ENCODE measurements at places on chromosomes 12 and 14. TPM values are rescaled to one million over a fixed set of nuclear protein-coding genes. Genes with fewer than 3 reads are reported as not detected.

Gene TAS2R19
- total RNA-seq = 3.5 TPM

Gene RNASE7
- total RNA-seq = not detected

Gene PIK3C2G
- total RNA-seq = not detected

Gene GSC
- not detected for total RNA-seq

DNA sequence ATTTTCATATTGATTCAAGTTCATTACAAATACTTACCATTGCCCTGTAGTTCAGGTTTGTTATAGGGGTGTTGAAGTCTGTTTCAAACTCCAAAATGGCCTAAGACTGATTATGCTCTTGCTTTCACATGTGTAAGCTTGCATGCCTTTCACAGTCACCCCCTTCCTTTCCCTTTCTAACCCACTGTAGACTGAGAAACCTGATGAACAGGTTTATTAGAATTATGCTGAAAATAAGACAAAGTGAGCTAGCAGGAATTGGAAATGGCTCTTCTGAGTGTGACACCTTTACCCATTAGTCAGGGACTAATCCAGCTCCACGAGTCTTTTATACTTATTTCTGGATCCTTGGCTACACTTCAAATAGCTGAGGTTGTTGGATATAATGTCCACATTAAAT lies 38.9 kb downstream of the FBXO33 start:
- H3K27ac ChIP-seq = no peak overlapping the region
- H3K4me3 ChIP-seq = no peak overlapping the region
- no peak for DNase-seq
- no peaks in the 10 kb centered on the region for H3K27me3 ChIP-seq
- peaks cover 17% of the 10 kb centered on the region for H3K4me1 ChIP-seq

DNA sequence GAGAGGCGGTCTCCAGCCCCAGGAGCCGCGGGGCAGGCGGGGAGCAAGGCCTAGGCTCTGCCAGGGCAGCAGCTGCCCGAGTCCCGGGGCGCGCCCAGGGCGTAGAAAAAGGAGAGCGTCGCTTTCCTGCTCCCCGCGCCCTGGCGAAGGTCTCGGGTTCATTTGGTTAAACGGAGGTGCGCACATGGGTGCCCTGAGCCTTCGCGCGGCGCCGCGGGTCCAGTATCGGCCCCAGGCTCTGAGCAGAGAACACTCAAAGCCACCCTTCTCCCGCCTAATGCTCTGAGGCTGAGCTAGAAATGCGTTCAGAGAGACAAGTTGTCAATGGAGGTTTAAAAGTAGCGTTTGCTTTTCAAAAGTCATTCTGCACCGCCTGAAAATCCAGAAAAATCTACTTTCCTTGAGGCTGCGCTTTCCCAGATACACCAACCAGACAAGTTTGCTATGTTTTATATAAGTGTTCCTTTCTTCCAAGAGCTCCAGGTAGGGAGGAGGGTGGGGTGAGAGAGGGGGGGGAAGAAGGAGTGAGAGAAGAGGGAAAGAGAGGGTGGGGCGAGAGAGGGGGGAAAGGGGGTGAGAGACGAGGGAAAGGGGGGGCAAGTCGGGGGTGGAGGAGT lies 1.5 kb downstream of the TMEM132C start:
- H3K36me3 ChIP-seq = peaks cover 2% of the 10 kb centered on the region
- H3K27me3 ChIP-seq = peaks cover 29% of the 10 kb centered on the region
- no peak overlapping the region for H3K4me3 ChIP-seq
- no peak overlapping the region for H3K27ac ChIP-seq

GRCh38 chr12:122921917-122922316 lies 26.0 kb upstream of the VPS37B start:
- no peak overlapping the region for H3K4me3 ChIP-seq
- no peaks in the 10 kb centered on the region for H3K36me3 ChIP-seq
- peaks cover 13% of the 10 kb centered on the region for H3K27me3 ChIP-seq
- DNase-seq = no peak
- H3K27ac ChIP-seq = no peak overlapping the region
- peaks cover 5% of the 10 kb centered on the region for H3K4me1 ChIP-seq

GRCh38 chr12:103589517-103589916 lies 2.4 kb downstream of the STAB2 start:
- H3K4me3 ChIP-seq = no peak overlapping the region
- H3K27me3 ChIP-seq = peaks cover 11% of the 10 kb centered on the region
- H3K4me1 ChIP-seq = no peaks in the 10 kb centered on the region
- no peak for DNase-seq

- H3K4me1 ChIP-seq = peaks cover 44% of the 10 kb centered on the region
- peaks cover 14% of the 10 kb centered on the region for H3K36me3 ChIP-seq
- peak overlapping the region; percentile 79 for H3K27ac ChIP-seq
- H3K27me3 ChIP-seq = no peaks in the 10 kb centered on the region
Observed at GRCh38 chr12:50985322-50985721, 33.0 kb downstream of the HIGD1C start.

DNA sequence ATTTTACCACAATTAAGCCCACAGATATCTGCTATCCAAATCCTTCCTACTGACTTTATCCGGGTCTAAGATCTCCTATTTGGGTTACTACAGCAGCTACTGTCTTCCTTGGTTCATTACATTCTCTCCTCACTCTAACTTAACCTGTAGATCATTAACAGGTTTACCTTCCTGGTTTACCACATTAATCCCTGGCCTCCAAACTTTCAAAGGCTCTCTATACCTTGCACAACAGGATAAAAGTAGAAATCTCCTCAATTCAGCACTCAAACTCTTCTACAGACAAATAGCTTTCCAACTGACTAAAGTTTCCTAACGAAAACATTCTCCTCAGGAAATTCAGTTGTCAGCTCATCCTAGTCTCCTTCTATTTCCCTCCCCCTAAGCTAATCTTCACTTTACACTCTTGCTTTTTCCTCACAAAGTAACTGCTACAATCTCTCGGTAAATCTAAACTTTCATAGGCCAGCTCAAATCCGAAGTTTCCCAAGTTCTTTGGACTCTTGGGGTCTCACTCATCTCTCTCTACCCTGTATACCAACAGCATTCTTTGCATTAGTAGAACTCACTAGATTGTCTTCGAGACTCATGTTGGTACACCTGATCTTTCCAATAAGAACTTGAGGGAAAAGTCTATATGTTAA lies 2.7 kb downstream of the BTBD7 start:
- H3K27ac ChIP-seq = no peak overlapping the region
- H3K4me3 ChIP-seq = peak overlapping the region; percentile 91
- H3K36me3 ChIP-seq = peaks cover 2% of the 10 kb centered on the region
- H3K27me3 ChIP-seq = no peaks in the 10 kb centered on the region

DNA sequence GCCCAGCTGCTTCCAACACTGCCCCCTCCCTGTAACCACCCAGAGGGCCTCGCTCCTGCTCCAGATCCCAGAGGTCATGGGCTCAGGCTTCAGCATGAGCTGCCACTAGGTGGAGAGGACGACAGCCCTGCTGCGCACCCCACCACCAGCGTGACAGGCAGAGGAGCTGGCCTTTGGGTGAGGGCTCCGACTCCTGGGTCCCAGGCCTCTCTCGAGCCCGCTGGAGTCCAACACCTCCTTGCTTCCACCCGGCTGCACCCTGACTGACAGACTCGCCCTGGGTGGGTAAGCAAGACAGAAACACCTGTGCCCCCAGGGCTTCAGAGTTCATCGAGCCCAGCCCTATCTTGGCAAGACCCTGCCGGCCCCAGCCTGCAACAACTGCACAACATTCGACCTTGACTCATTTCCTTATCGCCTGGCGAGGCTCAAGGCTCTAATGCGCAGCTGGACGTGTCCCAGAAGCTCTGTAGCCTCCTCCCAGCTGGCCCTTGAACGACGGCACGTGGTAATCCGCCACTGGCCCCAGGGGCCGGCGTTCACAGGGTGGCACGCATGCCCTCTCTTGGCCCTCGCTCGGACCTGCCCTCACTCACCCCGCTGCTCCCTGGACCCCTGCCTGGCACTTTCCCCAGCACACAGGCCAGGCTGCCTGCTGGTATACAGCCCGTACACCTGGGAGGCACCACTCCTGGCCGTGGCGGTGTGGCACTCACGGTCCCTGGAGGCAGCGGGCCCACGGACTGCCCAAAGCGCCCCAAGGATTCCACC lies 28.0 kb downstream of the VPS37B start:
- H3K27ac ChIP-seq = no peak overlapping the region
- H3K36me3 ChIP-seq = peaks cover 18% of the 10 kb centered on the region
- DNase-seq = no peak
- peaks cover 19% of the 10 kb centered on the region for H3K27me3 ChIP-seq

DNA sequence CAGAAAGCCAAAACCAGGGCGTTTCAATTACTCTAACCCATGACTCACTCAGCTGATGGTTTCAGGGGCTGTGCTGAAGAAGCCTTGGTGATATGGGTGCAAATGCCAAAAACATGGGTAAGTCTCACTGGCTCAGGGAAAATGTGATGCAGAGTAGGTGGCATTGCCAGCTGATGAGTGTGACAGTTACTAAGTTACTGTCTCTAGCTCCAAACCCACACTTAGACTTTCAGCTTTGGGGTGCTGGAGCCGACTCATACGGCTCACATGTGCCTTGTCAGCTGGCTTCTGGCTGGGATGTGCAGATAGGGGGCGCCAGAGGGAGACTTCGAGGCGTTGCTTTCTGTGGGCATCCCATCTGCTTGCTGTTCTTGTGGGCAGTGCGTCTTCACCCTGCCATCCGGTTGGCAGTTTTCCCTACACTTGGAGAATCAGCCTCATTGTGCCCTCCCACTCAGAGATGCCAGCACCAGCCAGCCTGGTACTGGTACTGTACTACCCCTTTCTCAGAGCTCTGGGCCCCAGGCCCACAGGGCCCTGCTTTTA lies 11.1 kb upstream of the KRT7 start:
- peaks cover 31% of the 10 kb centered on the region for H3K4me1 ChIP-seq
- H3K36me3 ChIP-seq = no peaks in the 10 kb centered on the region
- peak overlapping the region; percentile 33 for H3K4me3 ChIP-seq
- peaks cover 62% of the 10 kb centered on the region for H3K27me3 ChIP-seq
- peak; percentile 92 for DNase-seq
- no peak overlapping the region for H3K27ac ChIP-seq

GRCh38 chr12:117101953-117102799 lies 3.0 kb upstream of the TESC start:
- no peak for DNase-seq
- no peaks in the 10 kb centered on the region for H3K36me3 ChIP-seq
- H3K4me1 ChIP-seq = peaks cover 37% of the 10 kb centered on the region
- H3K27me3 ChIP-seq = peaks cover 25% of the 10 kb centered on the region

GRCh38 chr12:100857418-100857817 lies 62.8 kb downstream of the ANO4 start:
- no peaks in the 10 kb centered on the region for H3K36me3 ChIP-seq
- H3K27ac ChIP-seq = no peak overlapping the region
- no peaks in the 10 kb centered on the region for H3K4me1 ChIP-seq
- H3K27me3 ChIP-seq = no peaks in the 10 kb centered on the region

GRCh38 chr12:115857160-115857920 lies 420.2 kb downstream of the MED13L start:
- H3K36me3 ChIP-seq = no peaks in the 10 kb centered on the region
- H3K27me3 ChIP-seq = peaks cover 19% of the 10 kb centered on the region
- H3K4me1 ChIP-seq = no peaks in the 10 kb centered on the region
- H3K4me3 ChIP-seq = no peak overlapping the region

DNA sequence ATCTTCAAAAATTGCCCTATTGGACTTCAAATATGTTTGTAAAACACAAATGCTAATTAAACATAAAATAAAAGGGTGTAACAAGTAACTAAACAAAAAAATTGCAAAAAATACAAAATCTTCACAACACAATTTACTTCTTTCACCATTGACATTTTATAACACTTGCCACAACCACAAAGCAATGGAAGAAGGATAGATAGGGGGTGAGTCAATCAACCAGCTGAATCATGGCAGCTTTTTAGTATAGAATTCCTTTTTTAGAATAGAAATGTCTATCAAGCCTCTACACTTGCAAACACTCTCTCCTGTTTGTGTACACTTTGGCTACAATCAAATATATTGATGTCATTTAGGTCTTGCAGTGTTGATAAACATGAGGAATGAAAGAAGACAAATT lies 232.7 kb downstream of the SLC16A7 start:
- DNase-seq = no peak
- peaks cover 7% of the 10 kb centered on the region for H3K27me3 ChIP-seq
- H3K4me3 ChIP-seq = no peak overlapping the region
- H3K36me3 ChIP-seq = no peaks in the 10 kb centered on the region
- H3K4me1 ChIP-seq = no peaks in the 10 kb centered on the region

GRCh38 chr14:94098326-94098992 lies 12.1 kb upstream of the IFI27 start:
- H3K4me3 ChIP-seq = no peak overlapping the region
- H3K27ac ChIP-seq = peak overlapping the region; percentile 16
- no peaks in the 10 kb centered on the region for H3K27me3 ChIP-seq

DNA sequence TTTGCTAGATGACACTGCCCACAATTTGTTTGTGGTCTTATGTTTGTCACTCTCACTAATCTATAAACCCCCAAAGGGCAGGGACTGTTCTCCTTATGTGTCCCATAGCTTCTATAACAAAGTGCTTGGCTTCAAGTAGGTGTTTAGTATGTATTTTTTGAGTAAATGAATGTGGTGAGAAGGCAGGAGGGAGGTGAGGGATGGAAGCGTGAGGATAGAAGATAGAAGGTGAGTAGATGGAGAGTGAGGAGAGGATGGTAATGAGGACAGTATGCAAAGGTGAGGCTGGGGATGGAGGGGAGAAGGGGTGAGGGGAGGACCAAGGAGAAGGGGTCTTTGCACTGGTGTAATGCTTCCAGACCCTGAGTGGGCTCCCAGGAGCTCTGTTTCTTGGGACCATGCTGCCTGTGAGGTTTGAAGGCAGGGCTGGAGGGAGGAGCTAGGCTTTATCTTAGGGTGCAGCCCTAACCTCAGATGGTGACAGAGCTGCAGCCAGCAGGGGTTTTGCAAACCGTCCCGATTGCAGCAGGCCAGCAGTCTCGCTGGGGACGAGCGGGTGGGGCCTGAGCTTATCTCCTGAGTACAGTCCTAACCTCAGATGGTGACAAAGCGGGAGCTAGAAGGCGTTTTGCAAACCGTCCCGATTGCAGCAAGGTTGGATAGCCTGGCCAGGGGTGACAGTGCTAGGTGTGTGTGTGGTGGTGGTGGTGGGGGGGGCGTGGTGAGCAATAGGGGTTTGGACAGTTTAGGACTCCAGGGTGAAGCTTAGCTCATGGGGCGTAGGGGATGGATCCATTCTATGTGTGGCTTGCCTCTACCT lies 6.5 kb downstream of the CEBPE start:
- peaks cover 17% of the 10 kb centered on the region for H3K4me1 ChIP-seq
- H3K27me3 ChIP-seq = no peaks in the 10 kb centered on the region
- no peak overlapping the region for H3K27ac ChIP-seq
- no peak for DNase-seq
- no peaks in the 10 kb centered on the region for H3K36me3 ChIP-seq

DNA sequence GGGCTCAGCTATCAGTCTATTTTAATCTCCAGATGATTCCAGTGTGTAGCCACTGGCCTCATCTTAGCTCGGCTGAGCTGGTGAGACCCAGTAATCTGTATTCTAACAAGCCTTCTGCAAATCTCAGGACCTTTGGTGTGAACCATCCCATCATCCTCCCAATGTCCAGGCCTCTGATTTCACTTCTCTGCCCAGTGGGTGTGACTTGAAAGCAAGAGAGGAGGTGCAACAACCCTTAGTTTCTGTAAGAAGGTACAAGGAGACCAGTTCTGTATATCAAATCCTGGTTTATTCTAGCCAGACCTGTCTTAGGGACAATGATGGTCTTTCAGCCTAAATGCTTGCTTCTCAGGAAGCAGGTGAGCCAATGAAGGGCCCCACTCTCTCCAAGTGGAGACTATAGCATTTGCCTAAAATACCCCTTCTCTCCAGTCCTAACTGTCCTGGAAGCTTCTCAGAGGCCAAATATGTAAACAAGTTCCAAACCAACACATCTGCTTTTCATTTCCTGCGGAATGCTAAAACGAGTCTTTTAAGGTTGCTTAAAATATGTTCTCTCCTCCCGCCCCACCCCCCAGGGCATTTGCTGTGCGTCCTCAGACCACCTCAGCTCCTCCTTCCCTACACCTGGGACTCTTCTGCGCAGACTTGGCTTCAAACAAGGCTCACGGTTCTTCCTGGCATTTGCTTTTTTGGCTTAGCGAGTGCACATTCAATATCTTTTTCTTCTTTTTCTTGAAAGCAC lies 78.4 kb upstream of the FUT8 start:
- no peaks in the 10 kb centered on the region for H3K27me3 ChIP-seq
- H3K4me3 ChIP-seq = no peak overlapping the region
- H3K36me3 ChIP-seq = peaks cover 3% of the 10 kb centered on the region
- H3K27ac ChIP-seq = no peak overlapping the region

All from activated T-cell treated with anti-CD3 and anti-CD28 coated beads, Interleukin-2, amount 50 U/mL, for 72 hours (primary cell).